ENCODE measurements at places on chromosomes 12 and 14.

DNA sequence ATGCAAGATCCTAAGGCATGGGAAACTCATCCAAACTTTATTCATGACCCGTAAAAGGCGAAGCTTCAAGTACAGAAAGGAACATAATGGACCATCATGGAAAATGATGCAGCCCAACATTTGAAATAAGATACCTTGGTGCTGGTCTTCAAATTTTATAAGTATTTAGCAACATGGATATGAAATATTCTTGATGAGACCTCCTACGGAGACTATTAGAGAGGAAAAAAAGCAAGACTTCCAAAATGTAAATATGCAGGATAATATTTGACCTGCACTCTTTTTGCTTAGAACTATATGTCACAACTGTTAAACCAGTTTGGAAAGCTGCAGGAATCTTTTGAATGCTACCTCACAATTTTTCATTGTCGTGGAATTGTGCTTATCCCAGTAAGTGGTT is 168.8 kb upstream of the ARID2 start:
- DNase-seq, result no peak

DNA sequence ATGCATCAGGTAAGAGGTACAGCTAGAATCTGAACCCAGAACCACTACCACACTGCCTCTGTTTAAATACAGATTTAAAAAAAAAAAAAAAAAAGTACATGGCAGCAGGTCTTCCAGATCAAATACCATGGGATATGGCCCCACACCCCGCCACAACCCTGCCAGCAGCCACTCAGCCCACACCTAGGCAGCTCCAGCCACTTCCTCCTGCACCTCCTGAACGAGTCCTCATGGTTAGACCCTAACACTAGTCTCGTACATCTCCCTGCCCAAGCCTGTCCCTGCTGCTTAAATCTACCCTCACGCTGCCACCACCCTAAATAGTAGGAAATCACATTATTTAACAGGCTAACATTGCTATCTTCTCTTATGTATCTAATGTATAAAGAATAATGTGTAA is 12.6 kb downstream of the SETD3 start:
- DNase-seq, result no peak

DNA sequence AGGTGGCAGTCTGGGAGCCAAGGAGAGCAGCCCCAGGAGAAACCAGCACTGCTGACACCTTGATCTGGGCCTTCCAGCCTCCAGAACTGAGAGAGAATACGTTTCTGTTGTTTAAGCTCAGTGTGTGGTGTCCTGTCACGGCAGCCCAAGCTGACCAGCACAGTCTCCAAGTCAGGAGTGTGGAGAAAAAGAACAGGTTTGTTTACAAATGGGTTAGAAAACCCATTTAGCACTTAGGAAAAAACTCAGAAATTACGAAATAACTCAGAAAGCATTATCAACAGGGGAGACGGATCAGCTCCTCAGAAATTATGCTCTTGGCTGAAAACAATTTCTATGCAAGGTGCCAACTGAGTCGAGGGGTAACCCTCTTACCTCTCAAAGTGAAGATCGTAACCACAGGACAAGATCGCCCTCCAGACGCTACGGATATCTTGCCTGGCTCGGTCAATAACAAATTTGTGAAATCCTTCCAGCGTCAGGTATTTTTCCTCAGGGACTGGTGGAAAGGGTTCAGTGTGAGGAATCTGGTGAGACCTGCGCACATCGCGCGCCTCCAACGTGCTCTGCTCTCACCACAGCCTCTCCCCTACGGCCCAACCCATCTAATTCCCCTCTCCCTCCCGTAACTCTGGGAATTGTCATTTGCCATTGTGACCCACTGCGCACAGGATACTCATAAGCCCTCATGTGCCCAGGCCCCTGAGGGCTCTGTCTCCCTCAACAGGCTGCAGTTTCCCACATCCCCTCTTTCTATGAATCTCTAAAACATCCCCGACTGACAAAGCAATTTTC is 50.2 kb downstream of the TRAFD1 start:
- DNase-seq, result no peak

GRCh38 chr12:127579446-127579845 is 687.5 kb upstream of the TMEM132C start:
- DNase-seq, result no peak

- DNase-seq, result no peak
These were observed 142.5 kb upstream of the OVCH1 start for GRCh38 chr12:29639893-29640495.

GRCh38 chr12:52745554-52745953 is 31.6 kb downstream of the KRT76 start:
- DNase-seq, result no peak

Data from type B pancreatic cell (in vitro differentiated cells).